AG04449 (cell line): ENCODE measurements at places on chromosomes 12 and 14.

DNA sequence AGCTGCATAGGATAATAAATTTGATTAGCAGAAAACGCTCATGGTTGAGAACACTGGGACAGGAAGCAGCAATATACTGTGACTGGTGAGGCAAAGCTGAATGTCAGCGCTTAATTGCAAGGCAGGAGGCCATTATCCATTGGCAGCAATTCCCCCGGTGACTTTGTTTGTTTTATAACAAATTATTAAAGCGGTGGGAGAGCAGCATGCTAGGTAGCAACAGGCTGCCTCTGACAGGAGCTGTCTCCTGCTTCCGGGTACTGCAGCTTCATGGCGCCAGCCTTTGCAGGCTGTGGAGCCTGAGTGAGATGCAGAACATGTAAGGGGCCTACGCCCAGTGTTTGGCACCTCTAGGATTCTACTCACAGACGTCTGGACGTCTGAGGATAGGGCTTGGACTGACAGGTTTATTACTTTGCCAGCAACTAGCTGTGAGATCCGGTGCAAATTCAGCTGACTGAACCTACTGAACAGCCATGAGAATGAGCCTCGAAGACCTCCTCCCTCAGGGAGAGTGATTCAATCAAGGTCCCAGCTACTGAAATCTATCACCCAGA lies 82.1 kb upstream of the SSTR1 start:
- DNase-seq: no peak

GRCh38 chr14:96103560-96104460 lies 64.6 kb downstream of the C14orf132 start:
- no peak for DNase-seq

- no peak for DNase-seq
Measured at GRCh38 chr14:20031058-20031457, 4.8 kb downstream of the OR4K13 start.

DNA sequence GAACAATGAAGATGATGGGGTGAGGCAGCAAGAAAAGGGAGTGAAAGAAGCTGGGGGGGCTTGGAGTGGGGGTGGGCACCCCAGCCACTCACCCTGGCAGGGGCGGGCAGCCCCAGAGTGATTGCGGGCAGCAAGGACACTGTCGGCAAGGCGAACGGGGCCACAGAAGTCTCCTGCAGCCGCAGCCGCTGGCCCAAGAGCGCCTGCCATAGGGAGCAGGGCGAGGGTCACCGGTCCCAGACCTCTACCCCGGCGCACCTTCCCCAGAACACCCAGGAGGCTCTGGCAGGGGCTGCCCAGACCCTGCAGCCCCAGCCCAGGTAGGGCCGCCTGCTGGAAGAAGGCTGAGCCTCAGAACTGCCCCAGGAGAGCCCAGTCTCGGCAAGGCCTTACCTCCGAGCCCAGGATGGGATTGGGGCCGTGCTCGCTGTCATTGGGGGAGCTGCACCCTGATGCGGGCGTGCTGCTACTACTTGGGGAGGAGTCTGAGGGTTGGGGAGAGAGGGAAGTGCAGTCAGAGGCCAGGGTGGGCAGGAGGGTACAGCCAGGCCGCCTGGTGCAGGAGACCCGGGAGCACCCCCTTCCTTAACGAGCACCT lies 22.9 kb downstream of the SLC48A1 start:
- no peak for DNase-seq

DNA sequence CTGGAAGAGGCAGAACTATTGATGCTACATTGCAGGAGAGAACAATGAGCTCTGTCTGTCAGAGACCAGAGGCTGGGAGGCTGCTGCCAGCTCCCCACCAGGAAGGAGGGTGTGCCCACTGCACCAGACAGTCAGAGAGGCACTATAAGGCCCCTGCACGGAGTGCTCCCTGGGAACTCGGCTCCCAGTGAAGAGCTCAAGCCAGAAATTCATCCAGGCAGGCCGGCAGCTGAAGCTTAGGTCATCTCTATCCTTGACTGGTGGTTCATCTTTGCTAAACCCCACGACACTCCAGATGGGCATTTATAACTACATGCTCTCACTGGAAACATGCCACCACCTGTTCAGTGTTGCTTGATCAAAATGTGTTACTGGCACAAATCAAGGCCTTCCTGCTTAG lies 65.1 kb upstream of the GPATCH2L start:
- no peak for DNase-seq

DNA sequence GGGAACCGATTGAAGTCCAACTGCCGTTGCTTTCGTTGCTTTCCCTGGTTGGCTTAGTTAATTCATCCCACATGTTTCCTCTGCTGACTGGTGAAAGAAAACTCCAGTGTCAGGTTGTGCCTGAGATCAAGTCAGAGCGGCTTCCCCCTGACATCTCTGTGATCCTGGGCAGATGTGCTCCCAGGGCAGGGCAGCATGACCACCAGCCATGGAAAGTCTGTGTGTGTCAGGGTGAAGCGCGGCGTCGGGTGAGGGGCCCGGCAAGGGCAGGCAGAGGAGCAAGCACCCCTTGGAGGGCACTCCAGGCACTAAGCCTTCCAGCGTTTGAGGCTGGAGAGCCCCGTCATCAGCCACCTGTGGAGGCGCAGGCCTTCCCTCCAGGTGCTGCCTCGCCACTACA lies 54.5 kb upstream of the IGF1 start:
- DNase-seq: no peak

DNA sequence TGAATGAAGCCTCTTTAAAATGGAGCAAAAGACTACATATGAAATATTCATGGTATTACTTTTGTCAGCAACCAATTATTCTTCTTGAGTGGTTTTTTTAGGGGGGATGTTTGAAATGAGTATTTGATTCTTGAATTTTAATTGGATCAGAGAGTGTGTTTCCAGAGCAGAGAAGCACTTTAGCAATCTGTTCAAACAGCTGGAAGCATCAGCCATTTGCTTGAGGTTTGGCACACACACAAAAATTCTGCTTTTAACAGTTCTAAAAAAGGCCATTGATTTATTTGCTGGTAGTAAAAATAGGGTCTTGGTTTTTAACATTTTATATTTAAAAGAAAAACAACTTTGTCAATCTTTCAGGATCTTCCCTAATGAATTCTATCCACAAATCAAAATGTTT lies 292.7 kb downstream of the LRFN5 start:
- no peak for DNase-seq

- no peak for DNase-seq
Measured at GRCh38 chr12:25769082-25769945, 189.2 kb upstream of the RASSF8 start.

GRCh38 chr12:132550830-132551640 lies 59.3 kb downstream of the LRCOL1 start:
- no peak for DNase-seq

GRCh38 chr12:11500861-11501230 lies 105.5 kb upstream of the PRB2 start:
- no peak for DNase-seq

DNA sequence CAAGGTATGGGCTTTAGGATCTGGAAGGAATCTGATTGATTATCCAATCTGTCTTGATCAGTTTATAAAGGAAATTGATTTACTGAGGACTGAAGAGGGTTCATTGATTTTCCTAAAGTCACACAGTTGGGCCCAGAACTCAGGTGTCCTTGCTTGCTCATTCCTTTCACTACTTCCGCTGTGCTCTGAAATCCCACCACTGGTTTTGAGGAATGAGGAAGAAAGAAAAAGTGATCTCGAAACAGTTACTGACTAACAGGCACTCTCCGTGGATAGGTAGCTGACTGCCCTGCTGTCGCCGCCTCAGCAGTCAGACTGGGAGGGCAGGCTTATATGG lies at the start of gene FITM1:
Gene FITM1, plus strand, starts transcription at position 280 of the 337 bp plus-strand sequence. CDS start 905 bp downstream, outside the sequence.
- no peak for DNase-seq

- DNase-seq: no peak
Measured at GRCh38 chr12:96260231-96260630, 66.1 kb downstream of the ELK3 start.

DNA sequence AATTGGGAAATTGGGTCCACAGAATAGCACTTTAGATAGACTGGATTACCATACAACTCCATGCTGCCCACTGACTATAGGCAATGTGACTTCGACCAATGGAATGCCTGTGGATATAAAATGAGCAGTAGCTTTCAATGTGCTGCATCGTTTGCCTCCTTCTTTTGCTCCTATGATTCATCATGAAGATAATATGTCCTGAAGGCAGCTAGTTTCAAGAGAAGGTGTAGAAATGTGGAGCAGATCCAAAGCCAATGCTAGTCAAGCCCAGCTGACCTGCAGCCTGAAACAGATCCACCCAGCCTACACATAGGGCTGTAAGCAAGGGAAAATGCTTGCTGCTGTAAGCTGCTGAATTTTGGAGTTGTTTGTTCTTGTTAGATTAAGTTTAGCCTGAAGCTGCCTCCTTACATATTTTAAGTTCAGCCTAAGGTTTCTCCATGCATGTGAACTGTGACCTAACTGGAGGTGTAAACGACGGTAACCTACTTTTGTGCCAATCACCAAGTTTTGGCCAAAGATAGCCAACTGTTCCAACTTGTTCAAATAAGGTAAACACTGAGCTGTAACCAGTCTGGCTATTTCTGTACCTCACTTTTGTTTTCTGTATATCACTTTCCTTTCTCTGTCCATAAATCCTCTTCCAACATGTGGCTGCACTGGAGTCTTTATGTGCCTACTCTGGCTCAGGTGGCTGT lies 169.1 kb upstream of the AVPR1A start:
- no peak for DNase-seq

DNA sequence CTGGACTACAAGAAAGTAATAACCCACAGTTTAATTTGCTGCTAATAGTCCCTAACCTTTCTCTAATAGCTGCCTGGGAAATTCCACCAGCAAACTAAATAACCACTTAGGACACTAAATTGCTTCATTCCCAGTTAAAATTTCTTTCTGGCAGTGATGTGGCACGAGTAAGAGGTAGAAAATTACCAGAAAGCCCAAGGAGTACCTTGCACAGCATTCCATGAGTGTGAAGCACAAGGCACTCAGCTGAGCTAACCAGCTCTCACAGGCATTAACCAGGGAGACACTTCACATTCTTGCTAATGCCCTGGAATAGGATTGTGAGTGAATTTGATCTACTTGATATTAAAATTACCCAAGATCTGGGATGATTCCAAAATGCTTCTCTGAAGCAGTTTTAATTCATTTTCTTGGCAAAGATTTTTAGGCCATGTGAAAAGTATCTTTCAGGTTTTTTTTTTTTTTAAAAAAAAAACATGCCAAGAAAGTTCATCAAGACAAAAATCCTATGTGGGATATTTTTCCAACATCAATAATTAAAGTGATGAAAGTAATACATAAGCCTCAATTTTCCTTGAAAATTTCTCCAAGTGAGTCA lies 29.5 kb downstream of the TSPAN8 start:
- peak; percentile 17 for DNase-seq

DNA sequence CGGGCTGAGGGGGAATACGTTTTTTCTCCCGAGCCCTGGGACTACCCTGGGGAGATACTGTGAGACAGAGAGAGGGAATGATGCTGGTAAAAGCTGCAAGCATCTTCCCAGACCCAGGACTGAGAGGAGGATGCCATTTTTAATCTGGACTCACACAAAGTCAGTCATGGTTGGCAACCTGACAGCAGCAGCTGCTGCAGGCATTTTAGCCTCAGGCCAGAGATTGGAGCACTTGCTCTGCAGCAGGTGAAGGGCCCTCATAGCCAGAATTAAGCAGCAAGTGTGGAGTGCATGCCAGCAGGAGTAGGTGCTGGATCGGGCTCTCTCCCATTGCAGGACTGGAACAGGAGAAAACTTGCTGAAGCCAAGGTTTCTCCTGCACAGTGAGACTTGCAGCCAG lies 361.1 kb upstream of the CLEC14A start:
- no peak for DNase-seq

DNA sequence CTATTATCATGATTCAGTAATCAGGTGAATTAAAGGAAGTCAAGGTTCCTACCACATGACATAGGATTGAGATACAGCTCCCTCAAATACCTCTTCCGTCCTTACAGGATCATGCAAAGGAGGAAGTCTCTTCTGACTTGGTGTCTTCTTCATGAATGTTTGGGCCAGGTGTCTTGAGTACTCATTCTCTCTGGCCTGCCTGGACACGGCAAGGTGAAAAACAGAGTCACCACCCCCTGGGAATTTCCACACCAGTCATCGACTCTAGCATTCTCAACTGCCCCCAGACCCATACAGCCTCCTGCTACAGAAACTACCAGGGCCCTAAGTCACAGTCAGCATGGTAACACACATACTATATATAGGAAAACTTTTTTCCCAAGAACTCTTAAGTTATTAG lies 44.9 kb upstream of the LTBP2 start:
- DNase-seq: no peak

DNA sequence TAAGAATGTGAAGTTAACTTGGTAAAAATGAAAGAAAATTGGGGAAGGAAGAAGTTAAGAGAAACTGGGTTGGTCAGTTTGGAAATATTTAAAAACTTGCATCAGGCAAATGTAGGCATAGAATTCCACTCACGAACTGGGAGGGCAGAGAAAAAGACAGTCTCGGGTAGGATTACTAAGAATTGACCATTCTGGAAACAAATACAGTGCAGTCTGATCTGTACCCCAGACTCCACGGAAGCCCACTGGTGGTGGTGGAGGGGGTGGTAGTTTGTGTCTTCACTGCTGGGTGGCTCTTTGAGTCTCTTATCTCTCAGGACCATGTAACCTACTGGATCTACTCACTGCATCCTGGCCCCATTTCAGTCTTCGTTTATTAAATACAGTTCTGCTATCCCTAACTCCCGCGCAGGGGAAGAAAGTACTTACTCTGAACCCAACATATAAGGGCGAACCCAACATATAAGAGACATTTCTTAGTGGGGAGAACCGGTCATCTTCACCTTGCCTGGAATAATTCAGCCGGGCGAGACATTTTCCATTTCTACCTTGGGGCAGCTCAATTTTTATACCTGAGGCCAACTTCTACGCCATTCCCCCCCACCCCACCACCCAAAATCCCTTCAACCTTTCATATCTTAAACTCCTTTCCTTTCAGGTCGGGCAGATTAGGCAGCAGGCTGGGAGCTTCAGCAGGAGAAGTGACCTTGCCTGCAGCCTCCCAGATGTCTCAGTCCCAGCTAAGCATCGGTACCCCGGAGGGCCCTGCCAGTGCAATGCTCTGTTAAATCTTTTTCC lies 1.7 kb downstream of the SLC2A3 start:
- DNase-seq: no peak

GRCh38 chr12:51829641-51830040 lies 18.9 kb downstream of the FIGNL2 start:
- DNase-seq: no peak

GRCh38 chr14:29039171-29039570 lies 272.6 kb downstream of the FOXG1 start:
- DNase-seq: no peak

DNA sequence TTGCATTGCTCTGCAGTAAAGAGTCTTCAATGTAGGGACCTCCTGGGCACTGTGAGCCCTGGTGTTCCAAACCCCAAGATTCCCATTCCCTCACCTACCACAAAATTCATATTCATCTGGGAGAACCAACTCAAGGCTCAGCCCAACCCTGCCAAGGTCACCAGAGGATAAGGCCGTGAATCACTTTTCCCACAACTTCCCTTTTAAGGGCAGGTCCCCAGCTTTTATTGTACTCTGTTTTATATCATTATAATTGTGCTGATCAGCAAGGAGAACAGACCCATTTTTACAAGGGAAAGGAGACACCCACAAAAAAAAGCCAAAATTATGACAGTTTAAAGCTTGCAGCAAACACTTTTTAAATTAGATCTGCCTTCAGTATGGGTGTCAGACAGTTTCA lies 363.0 kb upstream of the FKBP4 start:
- DNase-seq: no peak
